ENCODE measurements at places on chromosomes 16 and 17. TPM values are rescaled to one million over a fixed set of nuclear protein-coding genes. Genes with fewer than 3 reads are reported as not detected.

GRCh38 chr17:38324772-38325171 is 19.0 kb downstream of the GPR179 start:
- no peak for DNase-seq

DNA sequence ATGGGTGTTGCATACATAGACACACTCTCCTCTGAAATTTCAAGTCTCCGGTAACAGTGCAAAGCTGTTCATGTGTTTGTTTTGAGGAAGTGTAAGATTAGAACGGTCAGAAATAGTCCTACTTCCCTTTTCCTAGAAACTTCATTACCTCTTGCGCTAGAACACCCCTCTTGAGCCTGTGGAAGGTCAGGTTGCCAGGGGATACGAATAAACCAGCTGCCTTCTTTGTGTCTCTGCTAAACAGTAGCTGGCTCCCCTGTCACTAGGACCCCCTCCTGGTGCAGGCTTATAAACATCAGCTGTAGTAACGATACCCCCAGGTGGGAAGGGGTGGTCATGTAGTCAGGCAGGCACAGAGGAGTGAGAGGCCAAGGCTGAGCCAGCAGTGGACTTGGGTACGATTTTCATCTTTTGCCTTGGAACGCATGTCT is 113.4 kb upstream of the RCVRN start:
- DNase-seq = no peak

- peak; percentile 84 for DNase-seq
These were observed 14.8 kb downstream of the TRARG1 start for GRCh38 chr17:1294157-1294717.

GRCh38 chr16:22296225-22297113 is 740 bp upstream of the POLR3E start:
- no peak for DNase-seq

DNA sequence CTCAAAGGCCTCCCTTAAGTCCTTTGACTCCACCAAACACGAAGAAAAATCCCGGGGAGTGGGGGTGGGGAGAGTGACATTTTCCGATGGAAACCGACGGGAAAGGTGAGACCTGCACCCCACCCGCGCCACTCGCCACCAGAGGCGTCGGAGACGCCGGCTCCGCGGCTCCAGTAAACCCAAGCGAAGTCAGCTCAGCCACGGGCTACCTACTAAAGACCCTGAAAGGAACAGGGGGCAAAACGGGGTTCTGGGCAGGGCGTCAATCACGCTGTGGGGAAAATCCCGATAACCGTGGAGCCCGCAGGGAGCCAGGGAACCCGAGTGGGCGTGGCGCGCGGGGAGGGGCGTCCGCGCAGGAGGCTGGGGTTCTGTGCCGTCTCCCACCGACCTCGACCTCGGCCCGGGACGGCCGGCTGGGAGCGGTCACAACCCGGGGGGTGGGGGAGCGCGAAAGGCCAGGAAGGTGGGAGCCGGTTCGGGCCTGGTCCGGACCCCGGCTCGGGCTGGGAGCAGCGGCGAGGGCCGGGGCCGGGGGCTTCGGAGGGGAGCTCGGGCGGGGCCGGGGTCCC is 565 bp downstream of the WDR45B start:
- no peak for DNase-seq

DNA sequence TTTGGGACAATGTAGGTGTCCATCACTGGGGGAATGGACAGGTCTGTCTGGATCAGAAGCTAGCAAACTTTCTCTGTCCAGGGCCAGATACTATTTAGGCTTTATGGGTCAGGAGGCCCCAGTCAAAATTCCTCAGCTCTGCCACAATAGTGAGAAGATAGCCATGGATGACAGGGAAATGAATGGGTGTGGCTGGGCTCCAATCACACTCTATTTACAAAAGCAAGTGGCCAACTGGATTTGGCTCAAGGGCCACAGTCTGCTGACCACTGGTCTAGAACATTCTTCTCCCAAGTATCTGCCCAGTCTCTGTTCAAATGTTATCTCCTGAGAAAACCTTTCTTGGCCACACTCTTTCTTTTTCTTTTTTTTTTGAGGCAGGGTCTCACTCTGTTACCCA is 339.9 kb downstream of the SOX9 start:
- DNase-seq = no peak

Gene CHD9NB
- 0.17 TPM for total RNA-seq

Gene CCL4
- 14.8 TPM for total RNA-seq

Measured in activated naive CD8-positive, alpha-beta T cell treated with anti-CD3 and anti-CD28 coated beads, Interleukin-2, amount 10 ng/mL, durations not matched to agents 7 days and 5 days (primary cell).